ENCODE measurements at places on chromosomes 1 and 21.

DNA sequence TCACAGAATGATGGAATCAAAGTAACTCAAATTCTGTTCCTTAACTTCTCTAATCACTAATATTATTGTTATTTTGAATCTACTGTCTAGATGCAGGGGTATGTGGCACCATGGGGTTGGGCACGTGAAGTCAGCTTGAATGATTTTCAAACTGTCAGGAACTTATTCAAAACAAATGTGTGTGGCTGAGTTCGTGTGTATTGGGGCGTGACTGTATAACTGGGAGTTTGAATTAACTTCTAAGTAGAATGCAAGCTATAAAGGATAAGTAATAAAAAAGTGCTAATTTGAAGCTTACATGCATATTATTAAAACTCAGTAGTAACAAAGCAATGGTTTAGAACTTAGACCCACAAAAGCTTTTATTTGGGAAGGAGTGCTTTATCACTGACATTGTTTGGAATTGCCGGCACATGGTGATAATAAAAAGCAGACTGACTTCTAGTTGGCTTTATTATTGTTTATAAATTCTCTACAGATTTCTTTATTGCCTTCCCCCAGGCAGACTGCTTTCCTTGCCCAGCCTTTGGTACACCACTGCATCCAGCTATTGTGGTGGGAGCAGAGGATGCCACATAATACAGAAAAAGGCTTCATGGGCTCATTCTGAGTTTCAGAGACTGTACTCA lies 84.3 kb downstream of the TENT5C start:
- no peak for DNase-seq

DNA sequence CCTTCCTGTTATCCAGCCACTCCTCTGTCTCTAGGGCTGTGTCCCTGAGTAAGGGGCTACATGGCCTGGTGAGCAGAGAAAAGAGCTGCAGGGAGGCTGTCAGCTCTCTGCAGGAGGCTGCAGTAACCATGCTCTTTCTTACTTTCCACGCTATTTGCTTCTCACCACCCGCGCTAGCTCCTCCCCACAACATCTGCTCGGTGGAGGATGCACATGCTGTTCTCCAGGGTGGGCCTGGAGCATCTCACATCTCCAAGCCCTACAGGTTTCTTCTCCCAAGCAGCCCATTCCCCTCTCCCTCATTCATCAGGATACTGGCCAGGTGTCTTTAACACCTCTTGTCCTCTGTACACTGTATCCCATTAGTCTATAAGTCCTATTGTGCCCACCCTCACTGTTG lies 103.8 kb downstream of the IER5 start:
- DNase-seq = no peak

DNA sequence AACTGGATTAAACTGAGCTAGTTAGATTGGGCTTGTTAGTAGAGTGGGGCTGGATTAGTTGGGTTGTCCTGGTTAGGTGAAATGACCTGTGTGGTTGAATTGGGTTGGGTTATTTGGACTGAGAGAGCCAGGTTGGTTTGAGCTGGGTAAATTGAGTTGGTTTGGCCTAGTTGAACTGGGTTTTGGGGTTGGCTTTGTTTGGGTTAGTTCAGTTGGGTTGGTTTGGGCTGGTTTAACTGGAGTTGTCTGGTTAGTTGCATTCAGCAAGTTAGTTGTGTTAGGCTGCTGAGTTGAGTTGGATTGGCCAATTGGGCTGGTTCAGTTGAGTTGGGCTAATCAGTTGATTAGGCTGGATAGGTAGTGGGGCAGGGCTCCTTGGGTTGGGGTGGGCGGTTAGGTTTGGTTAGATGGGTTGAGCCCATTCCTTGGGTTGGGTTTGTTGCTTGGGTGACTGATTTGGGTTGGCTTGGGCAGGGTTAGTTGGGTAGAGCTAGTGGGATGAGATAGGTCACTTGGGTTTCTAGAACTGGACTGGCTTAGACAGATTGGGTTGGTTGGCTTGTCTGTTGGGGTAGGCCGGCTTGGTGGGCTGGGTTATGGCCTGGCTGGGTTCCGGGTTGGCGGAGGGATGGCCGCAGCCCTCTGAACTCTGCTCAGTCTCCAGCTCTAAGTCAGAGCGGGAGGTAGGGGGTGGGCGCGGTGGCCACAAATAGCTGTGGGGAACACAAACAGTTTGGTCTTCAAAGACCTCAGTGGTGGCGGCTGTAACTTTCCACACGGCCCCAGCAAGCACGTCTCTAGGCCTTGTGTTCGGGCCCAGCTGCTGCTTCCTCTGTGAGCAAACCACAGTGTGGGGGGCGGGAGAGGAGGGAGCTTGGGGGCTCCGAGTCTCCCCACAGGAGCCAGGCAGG lies 67.2 kb upstream of the RUNX3 start:
- no peak for DNase-seq

- no peak for DNase-seq
These were observed 30.4 kb upstream of the COG2 start for GRCh38 chr1:230611878-230612235.

GRCh38 chr1:56250809-56251208 lies 328.6 kb downstream of the PLPP3 start:
- no peak for DNase-seq

DNA sequence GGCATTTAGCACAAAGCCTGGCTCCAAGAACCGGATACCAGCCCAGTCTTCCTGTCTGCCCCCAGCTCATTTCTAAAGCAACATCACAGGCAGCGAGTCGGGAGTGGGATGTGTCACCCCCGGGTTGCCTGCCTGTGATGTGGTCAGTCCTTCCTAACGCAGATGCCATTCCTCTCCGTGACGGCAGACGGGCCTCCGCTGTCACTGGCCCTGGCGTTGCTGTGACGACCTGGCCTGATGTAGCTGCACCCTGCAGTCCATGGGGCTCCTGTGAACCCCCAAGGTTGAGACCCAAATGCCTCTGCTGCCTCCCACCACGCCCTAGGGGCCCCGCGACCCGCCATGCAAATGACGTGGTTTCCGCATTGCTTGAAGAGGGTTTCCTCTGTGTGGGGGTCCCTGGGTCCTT lies 12.3 kb downstream of the TNFRSF1B start:
- no peak for DNase-seq
